ENCODE measurements at places on chromosomes 2 and 18. TPM values are rescaled to one million over a fixed set of nuclear protein-coding genes. Genes with fewer than 3 reads are reported as not detected.

The SP140 gene
- 15.0 TPM for total RNA-seq

The AMER3 gene
- total RNA-seq, result not detected

The SOCS6 gene
- total RNA-seq, result 24.8 TPM

The FAM237A gene
- not detected for total RNA-seq

The LANCL1 gene
- 32.6 TPM for total RNA-seq

Measured in lower lobe of right lung (tissue), 2 donors.